ENCODE measurements at places on chromosomes 5 and 9.
A peak's percentile ranks its signal among the peaks of the same experiment; 100 is the strongest.

GRCh38 chr5:173761178-173761513 lies 127.0 kb upstream of the CPEB4 start:
- no peak for DNase-seq

DNA sequence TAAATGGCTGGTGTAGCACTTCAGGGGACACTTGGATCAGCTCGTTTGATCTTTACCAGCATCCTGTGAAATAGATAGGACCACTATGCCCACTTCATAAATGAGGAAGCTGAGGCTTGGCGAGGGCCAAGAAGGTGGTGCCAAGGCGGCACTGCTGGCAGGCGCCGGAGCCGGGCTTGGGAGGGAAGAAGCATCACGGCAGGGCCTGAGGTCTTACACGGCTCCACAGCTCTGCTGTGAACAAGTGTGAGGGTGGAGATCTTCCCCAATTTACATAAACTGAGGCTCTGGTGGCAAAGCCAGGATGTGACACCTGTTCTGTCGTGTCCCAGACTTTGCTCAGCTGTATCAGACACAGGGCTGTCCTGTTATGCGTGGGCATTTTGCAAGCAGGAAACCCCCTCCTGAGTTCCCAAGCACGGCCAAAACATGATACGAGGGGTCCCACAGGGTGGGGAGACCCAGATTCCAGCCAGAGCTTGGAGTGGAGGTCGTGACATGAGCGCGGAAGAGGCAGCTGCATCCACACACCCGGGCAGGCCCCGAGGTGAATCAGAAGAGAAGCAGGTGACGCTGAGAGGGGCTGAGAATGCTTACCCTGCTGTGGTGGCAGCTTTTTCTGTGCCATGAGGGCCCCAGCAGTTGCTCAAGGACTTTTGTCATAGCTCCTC lies 117.5 kb upstream of the BOD1 start:
- no peak for DNase-seq

DNA sequence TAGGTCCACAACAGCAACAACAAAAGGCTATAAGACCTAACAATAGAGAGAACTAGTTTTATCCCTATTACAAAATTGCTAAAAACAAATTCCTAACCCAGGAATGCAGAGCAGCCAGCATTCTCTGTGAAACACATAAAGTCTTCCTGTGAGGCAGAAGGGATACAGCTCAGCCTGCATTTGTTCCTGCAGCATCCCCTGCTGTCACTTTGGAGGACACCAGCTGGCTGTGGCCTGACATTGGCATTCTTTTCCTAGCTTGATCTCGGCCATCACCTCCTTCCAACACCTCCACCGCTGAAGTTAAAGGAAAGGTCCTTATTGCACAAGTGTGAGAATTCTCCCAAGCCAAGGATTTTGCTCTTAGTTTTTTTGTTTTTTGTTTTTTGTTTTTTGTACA lies 186.1 kb downstream of the SNCAIP start:
- no peak for DNase-seq

DNA sequence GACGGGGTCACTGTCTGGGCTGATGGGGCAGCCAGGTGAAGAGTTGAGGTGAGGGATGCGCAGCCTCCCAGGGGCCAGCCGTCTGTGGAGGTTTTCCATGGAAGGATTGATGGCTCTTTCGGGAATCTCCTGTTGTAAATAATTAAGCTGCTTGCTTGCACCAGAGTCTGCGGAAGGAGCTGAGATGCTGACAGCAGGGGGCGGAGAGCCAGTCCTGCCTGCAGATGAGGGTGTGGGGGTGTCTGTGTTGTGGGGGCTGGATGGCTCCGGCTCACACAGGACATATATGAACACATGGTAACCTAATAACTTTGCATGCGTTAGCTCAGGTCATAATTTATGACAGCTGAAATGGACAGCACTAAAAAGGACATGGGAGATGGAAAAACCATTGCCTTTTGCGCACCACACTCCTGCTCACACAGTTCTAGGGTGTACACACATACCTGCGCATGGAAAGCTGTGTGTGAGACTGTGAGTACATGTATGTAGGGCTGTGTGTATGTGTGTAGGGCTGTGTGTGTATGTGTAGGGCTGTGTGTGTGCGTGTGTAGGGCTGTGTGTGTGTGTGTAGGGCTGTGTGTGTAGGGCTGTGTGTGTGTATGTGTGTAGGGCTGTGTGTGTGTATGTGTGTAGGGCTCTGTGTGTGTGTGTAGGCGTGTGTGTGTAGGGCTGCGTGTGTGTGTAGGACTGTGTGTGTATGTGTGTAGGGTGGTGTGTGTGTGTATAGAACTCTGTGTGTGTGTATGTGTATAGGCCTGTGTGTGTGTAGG lies 36.8 kb upstream of the SEMA4D start:
- DNase-seq = no peak

DNA sequence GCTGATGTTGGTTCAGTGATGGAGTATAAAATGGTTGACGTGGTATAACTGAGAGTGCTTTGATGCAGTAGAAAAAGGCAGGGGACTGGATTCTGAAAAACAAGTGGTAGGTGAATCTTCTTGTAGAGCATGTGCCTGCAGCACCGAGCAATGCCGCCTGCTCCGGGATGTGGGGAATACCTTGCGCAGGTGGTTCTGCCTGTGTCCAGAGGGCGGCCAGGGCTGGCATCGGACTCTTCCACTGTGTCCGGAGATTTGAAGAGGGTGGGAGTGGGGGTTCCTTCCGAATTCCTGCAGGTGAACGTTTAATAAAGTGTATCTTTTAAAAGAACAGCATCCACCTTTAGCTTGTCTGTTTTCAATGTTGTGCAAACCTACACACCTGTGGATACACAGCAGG lies 238.0 kb downstream of the FANCC start:
- DNase-seq = no peak

DNA sequence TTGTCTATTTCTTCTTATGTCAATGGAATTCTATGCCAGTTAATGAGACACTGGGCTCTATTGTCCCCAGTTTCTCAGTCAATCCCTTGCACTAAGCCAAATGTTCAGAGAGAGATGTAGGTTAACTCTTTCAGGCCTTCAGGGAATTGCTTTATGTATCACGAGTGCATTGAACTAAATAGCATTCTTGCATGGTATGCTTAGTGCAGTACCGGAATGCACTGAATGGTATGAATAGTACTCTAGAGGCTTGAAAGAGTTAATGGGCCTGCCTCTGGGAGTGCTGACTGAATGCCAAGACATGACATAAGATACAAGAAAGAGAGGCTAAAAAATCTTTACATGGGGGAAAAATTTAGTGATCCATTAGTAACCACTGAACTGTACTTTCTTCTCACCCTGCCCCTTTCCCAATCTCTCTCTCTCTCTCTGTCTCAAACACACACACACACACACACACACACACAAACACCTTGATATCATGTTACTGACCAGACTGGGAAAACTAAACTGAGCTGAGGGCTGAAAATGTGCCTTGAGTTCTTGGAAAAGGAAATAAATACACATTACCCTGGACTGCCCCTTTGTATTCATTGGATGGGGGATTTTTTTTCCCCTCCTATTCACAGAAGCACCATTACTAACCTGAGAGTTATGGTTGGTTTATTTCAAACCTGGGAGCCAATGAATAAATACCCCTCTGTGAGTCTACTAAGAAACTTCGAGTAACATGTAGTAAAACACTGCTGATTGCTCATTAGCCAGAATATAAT lies 35.4 kb upstream of the TMC1 start:
- no peak for DNase-seq

DNA sequence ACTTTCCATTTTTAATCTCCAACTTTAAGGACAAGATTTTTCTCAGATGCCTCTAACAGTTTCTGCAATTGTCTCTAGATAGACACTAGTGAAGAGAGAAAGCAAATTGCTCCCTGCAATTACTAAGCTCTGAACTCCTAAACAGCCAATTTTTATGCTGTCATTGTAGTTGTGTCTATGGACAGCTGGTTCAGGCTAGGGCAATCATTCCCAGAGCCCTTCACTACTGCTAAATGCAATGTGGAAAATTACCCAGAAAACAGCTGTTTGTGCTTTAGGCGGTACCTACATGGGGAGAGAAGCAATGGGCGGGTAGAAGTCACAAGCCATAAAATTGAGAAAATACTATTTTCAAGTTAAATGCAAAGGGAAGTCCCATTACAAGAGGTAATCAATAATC lies 211.6 kb downstream of the SPOCK1 start:
- no peak for DNase-seq

DNA sequence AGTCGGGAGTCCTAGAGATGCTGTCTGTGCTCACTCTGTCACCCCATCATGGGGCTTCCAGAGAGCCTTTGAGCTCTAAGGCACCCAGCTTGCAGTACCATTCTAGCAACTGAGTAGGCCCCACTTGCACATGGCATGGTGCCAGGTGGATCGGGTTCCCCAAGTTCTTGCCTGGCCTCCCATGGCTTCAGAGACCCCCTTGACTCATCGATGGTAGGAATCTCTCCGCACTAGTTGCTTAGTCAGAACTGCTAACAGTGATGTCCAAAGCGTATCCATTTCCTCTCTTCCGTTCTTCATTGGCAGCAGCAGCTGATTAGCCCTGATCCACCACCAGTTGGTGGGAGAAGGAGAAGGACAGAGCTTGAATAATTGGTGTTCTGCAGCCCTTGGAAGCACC lies 70.3 kb upstream of the RARS1 start:
- no peak for DNase-seq

DNA sequence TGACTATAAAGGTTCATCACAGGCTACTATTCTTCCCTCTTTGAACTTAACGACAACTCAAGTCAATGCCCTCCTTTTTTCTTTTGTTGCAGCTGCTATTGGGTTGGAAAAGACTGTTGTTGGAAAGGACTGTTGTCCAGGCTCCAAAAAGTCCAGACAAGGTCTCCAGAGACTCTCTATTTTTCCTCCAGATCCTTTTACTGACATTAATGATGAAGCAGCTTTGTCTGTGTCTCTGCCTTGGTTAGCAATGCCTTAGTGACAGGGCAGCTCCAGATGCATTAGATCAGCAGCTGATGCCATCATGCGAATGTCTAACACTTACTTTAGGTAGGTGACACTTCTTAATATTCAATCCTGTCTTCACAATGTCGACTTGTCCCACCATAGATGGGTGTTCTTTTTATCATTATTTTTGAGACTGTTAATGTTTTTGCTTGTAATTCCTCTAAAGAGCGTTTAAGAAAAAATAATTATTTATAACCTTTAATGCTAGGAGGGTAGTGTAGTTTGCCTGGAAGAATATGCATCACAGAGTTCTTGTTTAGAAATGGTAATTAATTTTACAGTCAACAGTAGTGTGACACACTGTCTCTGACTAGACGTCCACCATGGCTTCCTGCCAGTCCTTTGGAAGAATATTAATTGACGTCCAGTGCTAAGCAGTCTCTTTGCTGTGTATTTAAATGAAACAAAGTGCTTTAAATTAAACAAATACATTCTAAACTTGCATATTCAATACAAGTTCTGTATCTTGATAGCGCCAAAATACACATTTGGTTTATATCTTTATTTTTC lies 492.2 kb downstream of the NR2F1-AS1 start:
- DNase-seq = no peak

- DNase-seq = no peak
These were observed 215.1 kb upstream of the NREP start for GRCh38 chr5:111972080-111972479.

- no peak for DNase-seq
These were observed 109.8 kb upstream of the ZNF462 start for GRCh38 chr9:106753155-106753671.

GRCh38 chr9:13597004-13597403 lies 317.5 kb upstream of the MPDZ start:
- no peak for DNase-seq

DNA sequence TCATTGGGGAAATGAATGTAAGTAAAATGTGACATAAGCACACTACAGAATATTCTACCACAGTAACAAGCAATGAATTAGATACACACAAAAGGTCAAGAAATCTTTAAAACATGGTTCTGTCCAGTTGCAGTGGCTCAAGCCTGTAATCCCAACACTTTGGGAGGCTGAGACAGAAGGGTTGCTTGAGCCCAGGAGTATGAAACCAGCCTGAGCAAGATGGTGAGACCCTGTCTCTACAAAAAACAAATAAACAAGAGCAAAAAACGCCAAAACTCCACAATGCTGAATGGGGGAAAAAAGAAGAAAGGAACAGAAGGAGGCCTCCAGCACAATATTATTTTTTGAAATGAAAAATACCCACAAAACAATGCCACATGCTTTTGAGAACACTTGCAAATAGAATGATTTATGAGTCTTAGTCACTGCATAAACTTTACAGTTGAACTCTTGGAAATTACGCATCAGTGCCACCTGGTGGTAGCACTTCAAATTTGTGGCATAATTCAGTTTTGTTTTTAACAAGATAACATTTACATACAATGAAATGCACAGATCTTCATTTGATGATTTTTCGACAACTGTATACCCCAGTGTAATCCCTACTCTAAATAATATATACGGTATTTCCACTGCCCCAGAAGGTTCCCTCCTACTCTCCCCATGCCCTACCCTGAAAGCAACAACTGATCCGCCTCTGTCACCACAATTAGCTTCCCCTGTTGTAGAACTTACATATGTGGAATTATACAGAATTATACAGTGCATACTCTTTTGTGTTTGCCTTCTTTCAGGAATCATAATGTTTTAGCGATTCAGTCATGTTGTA lies 14.4 kb upstream of the SPINK4 start:
- peak; percentile 19 for DNase-seq

- DNase-seq = no peak
These were observed 436.1 kb upstream of the ADAMTS16 start for GRCh38 chr5:4703931-4704458.

DNA sequence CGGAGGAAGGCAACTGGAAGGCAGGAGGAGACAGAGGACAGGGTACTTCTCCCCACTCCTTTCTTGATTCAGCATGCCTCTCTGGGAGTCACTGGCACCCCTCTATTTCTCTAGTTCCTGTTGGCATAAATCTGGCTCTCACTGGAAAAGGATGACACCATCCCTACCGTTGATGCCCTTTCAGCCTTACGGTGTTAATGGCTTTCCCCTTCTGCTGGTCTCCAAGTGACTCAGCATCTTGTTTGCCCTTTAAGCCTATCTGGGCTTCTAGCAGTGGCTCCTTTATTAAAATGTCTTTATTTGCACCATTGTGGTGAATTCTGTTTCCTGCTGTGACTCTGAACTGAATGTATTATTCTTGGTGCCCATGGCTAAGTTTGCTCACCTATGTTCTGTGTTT lies 227.3 kb upstream of the GLRA1 start:
- no peak for DNase-seq
